HepG2 (cell line): ENCODE measurements at places on chromosomes 11 and 22.

DNA sequence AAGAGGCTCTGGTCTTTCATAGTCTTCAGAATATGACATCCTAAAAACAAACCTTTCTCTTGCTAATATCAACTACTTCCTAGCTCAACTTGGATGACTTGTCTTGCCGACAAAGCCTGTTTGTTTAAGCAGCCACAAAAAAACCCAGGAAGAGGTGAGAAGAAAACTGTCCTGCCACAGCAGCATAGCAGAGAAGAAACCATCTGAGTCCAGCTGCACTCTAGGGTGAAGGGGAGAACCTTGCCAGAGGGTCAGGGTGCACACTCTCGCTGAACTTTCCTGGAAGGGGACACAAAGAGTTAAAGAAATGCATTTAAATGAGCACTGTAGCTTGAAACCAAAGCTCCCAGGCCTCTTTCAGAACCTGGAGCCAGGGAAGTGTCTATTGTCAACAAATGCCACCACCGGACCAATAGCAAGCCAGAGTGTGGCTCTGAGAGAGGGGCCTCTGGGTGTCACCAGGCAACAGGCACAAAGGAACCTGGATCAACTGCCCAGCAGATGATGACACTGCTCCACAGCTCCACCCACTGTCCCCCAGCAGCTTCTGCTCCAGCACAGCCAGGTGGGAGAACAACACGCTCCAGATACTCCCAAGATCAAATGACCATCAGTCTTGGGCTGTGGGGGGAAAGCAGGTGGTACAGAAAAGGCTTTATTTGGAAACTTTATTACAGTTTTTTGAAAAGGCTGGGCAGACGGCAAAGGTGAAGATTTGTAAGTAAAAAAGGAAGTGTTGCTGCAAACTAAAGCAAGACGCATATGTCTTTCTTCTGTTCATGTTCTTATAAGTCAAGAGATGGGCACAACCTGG, 105.7 kb downstream of the RASSF10 start:
- peak; percentile 94 for DNase-seq

DNA sequence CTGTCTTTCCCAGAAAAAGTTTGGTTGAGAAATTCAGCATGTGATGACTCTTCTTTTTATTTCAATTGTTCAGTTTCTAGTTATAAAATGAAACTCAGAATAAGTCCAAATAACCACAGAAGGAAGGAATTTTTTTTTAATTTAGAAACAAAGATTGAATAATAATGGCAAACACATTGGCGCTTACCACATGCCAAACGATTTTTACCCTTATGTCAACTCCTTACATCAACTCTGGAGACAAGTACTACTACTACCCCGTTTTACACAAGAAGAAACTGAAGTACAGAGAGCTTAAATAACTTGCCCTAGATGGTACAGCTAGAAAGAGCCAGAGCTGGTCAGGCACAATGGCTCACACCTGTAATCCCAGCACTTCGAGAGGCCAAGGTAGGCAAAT, 52.4 kb downstream of the AHNAK start:
- no peak for DNase-seq

- DNase-seq: no peak
Measured at GRCh38 chr11:44829838-44830237, 103.1 kb downstream of the TSPAN18 start.

DNA sequence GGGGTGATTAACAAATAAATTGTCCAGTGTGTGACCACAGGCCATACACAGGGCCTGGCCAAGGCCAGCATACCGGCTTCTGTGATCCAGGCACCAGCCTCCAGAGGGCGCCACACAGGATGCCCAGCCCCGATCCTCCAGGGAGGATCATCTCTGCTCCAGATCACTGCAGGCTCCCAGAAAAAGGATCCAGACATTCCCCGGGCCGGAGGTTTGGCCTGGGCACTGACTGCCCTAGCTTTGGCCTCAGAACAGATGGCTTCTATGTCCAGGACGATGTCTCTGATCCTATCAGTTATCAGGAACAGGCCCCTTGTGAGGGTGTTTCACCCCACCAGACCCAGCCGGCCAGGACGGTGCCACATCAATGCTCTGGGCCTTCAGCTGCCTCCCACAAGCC, 74.5 kb upstream of the LMO1 start:
- DNase-seq: peak; percentile 18

- DNase-seq: no peak
Measured at GRCh38 chr22:20625270-20625669, 117.9 kb downstream of the MED15 start.

GRCh38 chr22:27267145-27267544, 534.4 kb downstream of the MN1 start:
- DNase-seq: no peak

DNA sequence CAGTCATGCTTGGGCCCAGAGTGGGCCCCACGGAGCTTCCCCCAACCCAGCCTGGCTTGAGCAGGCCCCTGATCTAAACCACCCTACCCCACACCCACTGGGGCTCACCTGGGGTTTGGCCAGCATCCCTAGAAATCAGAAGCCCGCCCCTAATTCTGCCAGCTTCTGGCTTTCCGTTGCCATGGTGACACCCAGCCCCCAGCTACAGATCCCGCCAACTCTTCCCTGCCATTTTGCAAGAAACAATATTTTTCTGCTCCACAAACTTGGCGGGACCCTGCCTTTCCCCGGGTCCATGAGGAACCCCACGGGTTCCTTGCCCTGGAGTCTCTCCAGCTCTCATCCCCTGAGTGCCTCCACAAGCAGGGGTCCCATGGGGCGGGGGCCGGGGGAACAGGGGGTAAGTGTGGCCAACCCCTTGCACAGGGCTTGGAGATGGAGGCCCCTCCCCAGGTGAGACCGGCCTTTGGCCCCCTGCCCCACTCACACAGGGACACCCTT, 90.0 kb downstream of the CDKN1C start:
- DNase-seq: no peak

DNA sequence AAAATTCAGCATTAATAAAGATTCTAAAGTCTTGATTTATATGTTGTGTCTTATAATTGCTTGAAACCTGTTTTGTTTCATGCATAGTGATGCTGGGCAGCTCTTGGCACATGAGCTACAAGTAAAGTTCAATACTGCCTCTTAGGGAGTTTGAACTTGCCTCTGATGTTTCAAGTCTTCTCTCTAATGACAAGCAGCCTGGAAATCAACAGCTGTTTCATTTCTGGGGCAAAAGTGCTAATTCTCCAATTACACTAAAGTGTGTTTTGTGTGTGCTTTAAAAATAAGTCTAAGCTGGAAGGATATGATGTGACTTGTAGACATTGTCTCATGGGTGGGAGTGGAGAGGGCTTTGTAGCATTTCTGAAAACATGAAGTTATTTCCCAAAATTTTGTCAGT, 23.7 kb upstream of the SESN3 start:
- no peak for DNase-seq

DNA sequence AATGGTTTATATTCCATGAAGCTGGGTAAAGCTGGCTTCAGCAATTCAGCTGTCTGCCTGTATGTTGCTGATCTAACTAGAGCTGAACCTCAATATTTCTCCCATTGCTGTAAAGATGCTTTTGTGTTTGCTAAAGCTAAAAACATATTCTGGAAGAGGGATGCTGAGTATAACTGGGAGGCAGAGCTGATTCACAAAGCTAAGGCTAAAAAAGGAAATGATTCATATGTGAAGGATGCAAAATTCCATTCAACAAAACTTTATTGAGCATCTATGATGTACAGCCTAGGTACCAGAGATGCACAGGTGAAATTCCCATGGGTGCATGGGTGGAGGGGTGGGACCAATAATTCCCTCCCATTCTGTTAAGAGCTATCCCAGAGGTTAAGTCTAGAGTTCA, 193.9 kb downstream of the KIF18A start:
- DNase-seq: no peak

- DNase-seq: no peak
Measured at GRCh38 chr11:73326929-73327811, 19.1 kb downstream of the ARHGEF17 start.

GRCh38 chr11:100855466-100856067, 168.5 kb downstream of the ARHGAP42 start:
- peak; percentile 36 for DNase-seq

- no peak for DNase-seq
Measured at GRCh38 chr11:62142921-62143320, 19.1 kb downstream of the INCENP start.

GRCh38 chr11:127133061-127133460, 132.5 kb upstream of the KIRREL3 start:
- DNase-seq: no peak

DNA sequence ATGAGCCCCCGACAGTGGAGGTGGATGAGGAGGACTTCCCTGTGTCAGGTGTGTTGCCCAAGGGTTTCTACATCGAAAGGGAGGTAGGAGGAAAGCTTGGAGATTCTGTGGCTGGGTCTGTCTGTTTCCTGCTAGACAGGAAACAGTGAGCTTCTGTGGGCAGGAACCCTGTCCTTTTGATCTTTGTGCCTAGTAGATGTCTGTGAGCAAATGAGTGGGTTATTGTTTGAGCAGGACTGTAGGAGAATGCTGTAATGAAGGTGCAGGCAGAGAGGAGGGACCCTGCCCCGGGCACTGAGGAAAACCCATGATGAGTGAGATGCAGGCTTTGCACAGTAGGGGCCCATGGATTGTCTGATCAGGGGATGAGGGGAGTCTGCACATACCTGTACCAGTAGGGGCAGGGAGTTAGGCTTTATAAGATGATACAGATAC, 14.0 kb downstream of the USP35 start:
- peak; percentile 95 for DNase-seq

GRCh38 chr11:74680703-74681531, 50.3 kb downstream of the CHRDL2 start:
- DNase-seq: no peak

- DNase-seq: no peak
Measured at GRCh38 chr11:88508418-88508758, 170.9 kb upstream of the CTSC start.

- no peak for DNase-seq
Measured at GRCh38 chr11:131734871-131735270, 364.5 kb downstream of the NTM start.

- DNase-seq: no peak
Measured at GRCh38 chr11:126521196-126521595, 165.7 kb downstream of the ST3GAL4 start.

DNA sequence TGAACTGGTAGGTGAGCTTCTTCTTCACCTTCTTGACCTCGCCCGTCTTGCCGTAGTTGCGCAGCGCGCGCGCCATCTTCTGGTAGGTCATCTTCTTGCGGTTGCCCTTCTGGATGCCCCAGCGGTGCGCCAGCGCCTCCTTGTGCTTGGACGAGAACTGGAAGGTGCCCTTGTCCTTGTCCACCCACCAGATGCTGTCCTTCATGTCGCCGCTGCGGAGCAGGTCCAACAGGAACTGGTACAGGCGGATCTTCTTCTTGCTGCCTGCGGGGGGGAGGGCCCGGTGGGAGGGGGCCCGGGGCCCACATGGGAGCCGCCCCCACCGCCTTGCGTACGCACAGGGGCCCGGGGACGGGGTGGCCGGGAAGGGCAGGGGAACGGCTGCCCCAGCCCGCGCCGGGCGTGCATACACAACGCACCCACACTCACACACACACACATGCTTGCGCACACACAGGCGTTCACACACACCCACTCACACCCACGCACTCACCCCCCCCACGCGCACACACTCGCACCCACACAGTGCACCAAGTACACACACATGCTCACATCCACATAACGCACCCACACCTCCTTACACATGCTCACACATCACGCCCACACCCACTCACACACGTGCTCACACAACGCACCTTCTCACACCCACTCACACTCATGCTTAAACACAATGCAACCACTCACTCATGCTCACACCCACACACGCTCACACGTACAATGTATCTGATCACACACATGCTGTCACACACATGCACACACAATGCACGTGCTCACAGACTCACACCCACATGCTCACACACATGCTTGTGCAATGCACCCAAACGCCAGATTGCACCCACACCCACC, 3.0 kb upstream of the MYBPC3 start:
- DNase-seq: peak; percentile 86

- no peak for DNase-seq
Measured at GRCh38 chr22:40399621-40400020, 29.2 kb downstream of the SGSM3 start.

- no peak for DNase-seq
Measured at GRCh38 chr11:83222499-83222898, 29.0 kb downstream of the ANKRD42 start.

- no peak for DNase-seq
Measured at GRCh38 chr11:130616573-130616972, 168.1 kb downstream of the ADAMTS15 start.

- DNase-seq: no peak
Measured at GRCh38 chr11:41307296-41308080, 152.0 kb downstream of the LRRC4C start.

DNA sequence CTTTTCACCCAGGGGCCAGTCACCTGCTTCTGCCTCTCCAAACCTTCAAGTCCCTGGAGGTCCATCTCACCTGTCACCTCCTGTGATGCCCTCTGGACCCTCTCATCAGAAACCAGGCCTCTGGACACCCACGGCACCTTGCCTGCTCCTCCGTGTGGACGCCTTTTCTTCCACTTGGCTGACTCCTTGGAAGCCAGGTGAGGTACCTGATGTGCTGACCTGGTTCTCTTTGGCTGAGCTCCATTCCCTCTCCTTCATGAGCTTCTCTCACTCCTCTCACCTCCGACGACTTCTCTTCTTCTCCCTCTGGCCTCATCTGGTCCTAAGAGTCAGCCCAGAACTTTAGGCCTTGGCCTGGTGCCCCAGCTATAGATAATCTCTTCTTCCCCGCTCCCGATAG, 99.3 kb downstream of the CEP164 start:
- no peak for DNase-seq

GRCh38 chr22:38935023-38935422, 22.4 kb upstream of the APOBEC3A start:
- no peak for DNase-seq

DNA sequence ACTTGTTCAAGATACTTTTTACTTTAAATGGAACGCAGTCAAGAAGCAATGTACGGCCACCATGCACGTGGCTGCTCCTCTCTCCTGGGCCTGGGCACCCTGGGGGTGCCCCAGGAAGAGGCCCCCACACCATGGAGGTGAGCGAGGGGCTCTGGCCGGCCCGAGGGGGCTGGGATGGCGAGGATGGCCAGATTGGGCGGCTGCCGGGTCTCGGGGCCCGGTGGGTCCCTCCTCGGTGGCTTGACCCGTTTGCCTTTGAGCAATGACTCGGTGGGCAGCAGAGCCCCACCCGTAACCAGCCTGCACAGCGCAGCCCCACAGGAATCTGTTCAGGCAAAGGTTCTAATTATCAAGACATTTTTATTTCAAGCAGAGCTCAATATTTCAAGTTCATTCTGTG, 167.4 kb downstream of the BRD1 start:
- DNase-seq: no peak

- no peak for DNase-seq
Measured at GRCh38 chr11:1922481-1923081, 3.1 kb downstream of the TNNT3 start.

DNA sequence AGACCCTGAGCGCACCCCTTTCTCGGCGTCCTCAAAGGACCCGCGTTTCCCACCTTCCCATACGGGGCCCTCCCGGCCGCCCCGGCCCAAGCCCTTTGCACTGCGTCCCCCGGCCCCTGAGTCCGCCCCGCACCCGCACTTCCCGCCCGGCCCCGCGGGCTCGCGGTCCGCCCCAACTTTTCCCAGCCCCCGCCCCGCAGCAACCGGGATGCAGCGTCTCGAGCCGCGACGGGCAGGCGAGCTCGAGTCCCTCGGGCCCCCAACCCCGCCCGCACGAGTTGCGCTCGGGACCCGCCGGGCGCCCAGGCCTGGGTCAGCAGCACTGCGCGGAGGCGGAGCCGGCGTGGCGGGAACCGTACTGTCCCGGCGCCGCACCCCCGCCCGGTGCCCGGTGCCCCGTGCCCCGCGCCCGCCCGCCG, 371 bp downstream of the SMCO4 start:
- no peak for DNase-seq
